ENCODE measurements at places on chromosomes 5 and 9.

- DNase-seq, result no peak
Measured at GRCh38 chr5:55625589-55625909, 86.6 kb downstream of the SLC38A9 start.

- DNase-seq, result no peak
Measured at GRCh38 chr5:115267617-115268016, 4.9 kb upstream of the PGGT1B start.

GRCh38 chr5:134451936-134452505 is 40.3 kb upstream of the CDKN2AIPNL start:
- DNase-seq, result no peak

- DNase-seq, result no peak
Measured at GRCh38 chr5:139654871-139655491, 6.8 kb downstream of the CXXC5 start.

GRCh38 chr5:23367874-23368273 is 139.5 kb upstream of the PRDM9 start:
- no peak for DNase-seq

DNA sequence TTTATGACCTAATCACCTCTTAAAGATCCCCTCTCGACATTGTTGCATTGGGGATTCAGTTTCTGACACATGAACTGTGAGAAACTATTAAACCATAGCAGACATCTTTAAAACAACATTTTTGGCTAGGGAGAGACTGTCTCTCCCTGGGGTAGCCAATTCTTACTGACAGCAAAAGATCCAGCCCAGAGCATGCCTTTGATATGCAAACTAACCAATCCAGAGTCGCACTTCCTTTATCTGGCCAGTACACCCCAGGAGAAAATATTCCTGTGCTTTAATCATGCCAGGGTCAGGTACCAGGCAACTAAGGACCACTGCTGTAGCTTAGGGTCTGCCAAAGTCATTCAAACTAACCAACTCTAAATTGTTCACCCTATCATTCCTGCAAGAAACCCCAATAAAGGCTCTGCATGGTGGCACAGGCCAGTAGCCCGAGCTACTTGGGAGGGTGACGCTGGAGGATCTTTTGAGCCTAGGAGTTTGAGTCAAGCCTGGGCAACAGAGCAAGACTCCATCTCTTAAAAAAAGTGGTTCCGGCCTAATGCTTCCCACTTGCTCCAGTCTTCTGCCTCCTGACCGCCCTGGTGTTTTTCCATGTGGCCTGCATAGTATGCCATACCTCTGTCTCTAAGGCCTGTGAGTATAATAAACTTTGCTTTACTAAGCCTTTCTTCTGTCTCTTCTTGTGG is 62.3 kb upstream of the DAPK1 start:
- no peak for DNase-seq

DNA sequence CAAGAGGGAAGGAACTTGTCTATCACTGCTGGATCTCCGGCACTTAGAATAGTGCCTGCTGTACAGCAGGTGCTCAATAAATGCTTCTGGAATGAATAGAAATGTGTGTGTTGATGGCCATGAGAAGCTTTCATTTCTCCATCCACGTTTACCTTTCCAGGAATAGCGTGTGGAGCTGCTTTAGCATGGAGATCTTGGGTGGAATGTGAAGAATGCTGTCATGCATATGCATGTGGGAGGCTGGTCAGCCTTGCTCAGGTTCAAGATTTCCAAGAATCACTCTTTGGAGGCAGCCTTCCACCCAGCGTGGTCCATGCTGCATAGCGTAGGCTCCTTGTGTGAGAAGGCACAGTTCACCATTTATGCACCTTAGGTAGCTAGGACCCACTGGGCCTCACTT is 19.2 kb downstream of the COL15A1 start:
- DNase-seq, result no peak

- DNase-seq, result no peak
Measured at GRCh38 chr5:90475436-90475980, 844 bp downstream of the POLR3G start.

DNA sequence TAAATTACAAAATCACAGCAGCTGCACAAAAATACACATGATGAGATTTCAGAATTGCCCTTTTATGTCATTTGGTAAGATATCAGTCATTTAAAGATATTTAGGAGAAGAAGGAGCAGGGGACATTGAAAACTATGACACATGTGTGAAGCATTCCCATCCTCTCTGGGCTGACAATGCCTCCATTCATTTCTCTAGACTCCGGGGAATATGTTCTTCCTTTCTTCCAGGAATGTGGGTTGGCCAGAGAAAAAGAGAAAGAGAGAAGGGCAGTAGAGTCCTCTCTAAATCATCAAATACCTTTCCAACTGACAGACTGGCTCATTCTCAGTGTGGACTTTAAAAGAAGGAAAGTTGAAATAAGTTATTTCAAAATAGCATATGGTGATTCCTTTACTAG is 205.6 kb upstream of the ADAMTSL1 start:
- DNase-seq, result no peak

Data from esophagus squamous epithelium (tissue), 5 donors.